Uterus (tissue), 4 donors: ENCODE measurements at places on chromosomes 7 and 10. TPM values are rescaled to one million over a fixed set of nuclear protein-coding genes. Genes with fewer than 3 reads are reported as not detected.

The MPLKIP gene
- 26.3 TPM for total RNA-seq

- H3K4me1 ChIP-seq: no peaks in the 10 kb centered on the region
- no peak overlapping the region for H3K4me3 ChIP-seq
- no peak for DNase-seq
- no peaks in the 10 kb centered on the region for H3K27me3 ChIP-seq
- no peak overlapping the region for H3K27ac ChIP-seq
These were observed 19.3 kb upstream of the ERCC6 start for GRCh38 chr10:49558190-49558589.

GRCh38 chr7:94449151-94449725, 54.5 kb downstream of the COL1A2 start:
- no peak for DNase-seq
- no peaks in the 10 kb centered on the region for H3K36me3 ChIP-seq
- H3K4me1 ChIP-seq: no peaks in the 10 kb centered on the region
- H3K4me3 ChIP-seq: no peak overlapping the region
- no peaks in the 10 kb centered on the region for H3K27me3 ChIP-seq
- H3K27ac ChIP-seq: no peak overlapping the region

DNA sequence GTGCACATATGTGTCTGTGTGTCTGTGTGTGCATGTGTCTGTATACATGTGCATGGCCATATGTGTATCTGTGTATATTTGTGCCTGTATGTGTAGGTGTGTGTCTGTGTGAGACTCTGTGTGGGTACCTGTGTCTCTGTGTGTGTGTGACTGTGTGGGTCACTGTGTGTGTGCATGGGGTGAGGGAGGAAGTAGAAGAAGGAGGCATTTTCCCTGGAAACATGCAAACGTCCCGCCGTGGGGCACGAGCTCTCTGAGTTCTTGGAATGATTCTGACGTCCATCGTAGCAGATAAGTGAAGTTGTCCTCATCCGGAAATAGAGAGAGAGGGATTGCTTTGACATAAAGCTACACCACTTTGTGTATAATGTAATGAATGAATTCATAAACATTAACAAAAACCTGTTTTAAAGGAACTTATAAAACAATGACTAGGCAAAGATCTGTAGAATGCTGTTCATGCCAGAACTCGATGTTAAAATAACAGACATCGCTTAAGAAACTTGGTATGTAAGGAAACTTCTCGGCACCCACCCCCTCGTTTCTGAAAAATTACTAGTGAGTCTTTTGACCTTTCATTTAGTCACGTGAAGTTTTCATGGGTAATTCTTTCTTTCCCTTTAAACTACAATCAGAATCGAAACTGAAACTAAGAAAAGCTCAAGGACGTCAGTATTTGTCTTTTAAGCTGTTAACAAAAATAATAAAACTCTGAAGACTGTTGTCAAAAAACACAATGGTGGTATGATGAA, 43.6 kb upstream of the KLF6 start:
- H3K4me3 ChIP-seq: peak overlapping the region; percentile 36
- no peaks in the 10 kb centered on the region for H3K27me3 ChIP-seq
- peak overlapping the region; percentile 87 for H3K27ac ChIP-seq
- DNase-seq: peak; percentile 47

- no peaks in the 10 kb centered on the region for H3K27me3 ChIP-seq
- H3K27ac ChIP-seq: no peak overlapping the region
- no peaks in the 10 kb centered on the region for H3K4me1 ChIP-seq
- H3K4me3 ChIP-seq: no peak overlapping the region
- DNase-seq: no peak
These were observed 148.8 kb downstream of the HIBADH start for GRCh38 chr7:27513885-27514284.

- H3K4me3 ChIP-seq: no peak overlapping the region
- H3K4me1 ChIP-seq: no peaks in the 10 kb centered on the region
- no peaks in the 10 kb centered on the region for H3K36me3 ChIP-seq
These were observed 51.6 kb downstream of the HIBADH start for GRCh38 chr7:27611059-27611458.

GRCh38 chr10:77631241-77631640, 6.4 kb downstream of the KCNMA1 start:
- no peak overlapping the region for H3K4me3 ChIP-seq
- H3K27ac ChIP-seq: peak overlapping the region; percentile 93
- no peaks in the 10 kb centered on the region for H3K36me3 ChIP-seq

DNA sequence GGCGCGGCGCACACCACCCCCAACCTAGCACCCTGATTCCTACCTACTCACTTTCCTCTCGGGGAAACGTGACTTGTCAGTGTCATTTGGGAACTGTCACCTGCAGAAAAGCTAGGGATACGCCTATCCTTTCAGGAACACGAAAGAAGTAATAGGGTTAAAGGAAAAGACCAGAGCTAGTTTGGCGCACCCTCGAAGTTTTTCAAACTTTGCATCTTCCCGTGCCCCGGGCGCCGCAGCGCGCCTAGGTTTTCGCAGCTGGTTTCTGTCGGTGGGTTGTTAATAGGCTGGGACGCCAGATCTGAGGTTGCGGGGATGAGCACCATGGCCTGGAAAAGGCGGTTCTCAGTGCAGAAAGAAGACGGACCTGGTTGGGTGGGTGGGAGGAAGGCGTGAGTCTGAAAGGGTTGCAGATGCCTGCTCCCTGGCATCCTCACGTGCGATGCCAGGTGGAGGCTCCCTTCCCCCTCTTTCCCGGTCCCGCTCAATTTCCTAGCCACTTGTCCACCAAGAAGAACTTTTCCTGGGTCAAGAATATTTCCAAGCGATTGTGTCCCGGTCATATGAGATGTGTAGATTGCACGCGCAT, 568 bp upstream of the MEOX2 start:
- peak overlapping the region; percentile 45 for H3K4me3 ChIP-seq
- no peaks in the 10 kb centered on the region for H3K36me3 ChIP-seq

The DKK1 gene
- total RNA-seq: 4.1 TPM

DNA sequence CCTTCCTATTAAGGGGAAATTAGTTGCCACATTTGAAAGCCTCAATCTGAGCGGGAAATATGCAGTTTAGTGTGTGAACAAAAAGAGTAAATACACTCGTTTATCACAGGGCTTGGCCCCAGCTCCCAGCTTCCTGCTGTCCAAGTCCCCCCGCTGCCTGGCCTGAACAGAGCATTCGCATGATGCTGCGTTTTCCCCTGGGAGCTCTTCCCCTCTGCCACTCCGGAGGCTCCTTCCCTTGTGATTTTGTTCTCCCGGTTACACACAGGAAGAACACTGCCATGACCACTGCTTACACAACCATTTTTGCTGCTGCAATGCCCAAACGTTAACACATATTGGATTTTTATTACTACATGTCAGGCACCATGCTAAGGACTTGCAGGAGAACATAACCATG, 120.7 kb upstream of the ADARB2 start:
- H3K4me1 ChIP-seq: no peaks in the 10 kb centered on the region
- H3K4me3 ChIP-seq: no peak overlapping the region
- no peak overlapping the region for H3K27ac ChIP-seq
- H3K27me3 ChIP-seq: no peaks in the 10 kb centered on the region
- no peak for DNase-seq

The FLNC gene
- 16.5 TPM for total RNA-seq

- H3K36me3 ChIP-seq: no peaks in the 10 kb centered on the region
- no peak for DNase-seq
- H3K27ac ChIP-seq: no peak overlapping the region
- H3K4me1 ChIP-seq: peaks cover 8% of the 10 kb centered on the region
- no peaks in the 10 kb centered on the region for H3K27me3 ChIP-seq
- H3K4me3 ChIP-seq: no peak overlapping the region
These were observed 84.3 kb upstream of the RHEB start for GRCh38 chr7:151603951-151604350.

- no peak overlapping the region for H3K4me3 ChIP-seq
- H3K27me3 ChIP-seq: no peaks in the 10 kb centered on the region
- no peak for DNase-seq
- no peaks in the 10 kb centered on the region for H3K36me3 ChIP-seq
These were observed 110.8 kb upstream of the LRGUK start for GRCh38 chr7:134016223-134016941.

The CELF2 gene
- total RNA-seq: 38.6 TPM

DNA sequence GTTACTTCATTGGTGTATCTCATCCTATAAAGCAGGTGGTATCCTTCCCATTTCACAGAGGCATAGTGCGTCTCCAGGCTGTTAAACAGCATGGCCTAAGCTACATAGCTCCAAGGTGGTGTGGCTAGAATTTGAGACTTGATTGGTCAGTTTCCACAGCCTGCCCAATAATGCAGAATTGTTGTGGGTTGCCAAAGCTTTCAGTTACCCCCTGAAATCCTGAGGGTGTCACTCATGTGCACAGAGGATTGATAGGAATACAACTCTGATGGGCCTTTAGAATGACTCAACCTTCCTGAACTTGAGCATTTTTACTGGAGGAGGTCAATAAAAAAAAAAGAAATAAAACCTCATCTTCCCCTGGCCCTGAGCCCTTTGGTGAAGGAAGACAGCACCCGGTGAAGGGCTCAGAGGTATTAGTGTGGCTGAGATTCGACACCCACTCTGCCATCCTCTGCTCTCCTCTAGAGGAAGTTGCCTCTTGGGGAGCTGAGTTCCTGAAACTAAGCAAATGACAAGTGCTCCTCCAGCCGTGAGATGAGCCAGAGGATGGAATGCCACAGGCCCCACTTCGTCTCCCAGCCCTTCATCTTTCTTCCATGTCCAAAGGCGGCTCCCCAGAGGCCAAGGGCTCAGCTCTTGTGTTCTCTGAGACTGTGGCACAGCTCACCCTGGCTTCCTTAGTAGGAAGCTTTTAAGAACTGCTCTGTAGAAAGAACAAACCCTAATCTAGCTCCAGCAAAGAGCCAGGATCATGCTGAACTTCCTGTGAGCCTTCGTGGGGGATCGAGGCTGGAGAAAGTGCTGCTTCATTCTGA, 1.0 kb downstream of the ACSL5 start:
- peak overlapping the region; percentile 69 for H3K27ac ChIP-seq
- no peak overlapping the region for H3K4me3 ChIP-seq
- no peaks in the 10 kb centered on the region for H3K4me1 ChIP-seq
- H3K36me3 ChIP-seq: no peaks in the 10 kb centered on the region

DNA sequence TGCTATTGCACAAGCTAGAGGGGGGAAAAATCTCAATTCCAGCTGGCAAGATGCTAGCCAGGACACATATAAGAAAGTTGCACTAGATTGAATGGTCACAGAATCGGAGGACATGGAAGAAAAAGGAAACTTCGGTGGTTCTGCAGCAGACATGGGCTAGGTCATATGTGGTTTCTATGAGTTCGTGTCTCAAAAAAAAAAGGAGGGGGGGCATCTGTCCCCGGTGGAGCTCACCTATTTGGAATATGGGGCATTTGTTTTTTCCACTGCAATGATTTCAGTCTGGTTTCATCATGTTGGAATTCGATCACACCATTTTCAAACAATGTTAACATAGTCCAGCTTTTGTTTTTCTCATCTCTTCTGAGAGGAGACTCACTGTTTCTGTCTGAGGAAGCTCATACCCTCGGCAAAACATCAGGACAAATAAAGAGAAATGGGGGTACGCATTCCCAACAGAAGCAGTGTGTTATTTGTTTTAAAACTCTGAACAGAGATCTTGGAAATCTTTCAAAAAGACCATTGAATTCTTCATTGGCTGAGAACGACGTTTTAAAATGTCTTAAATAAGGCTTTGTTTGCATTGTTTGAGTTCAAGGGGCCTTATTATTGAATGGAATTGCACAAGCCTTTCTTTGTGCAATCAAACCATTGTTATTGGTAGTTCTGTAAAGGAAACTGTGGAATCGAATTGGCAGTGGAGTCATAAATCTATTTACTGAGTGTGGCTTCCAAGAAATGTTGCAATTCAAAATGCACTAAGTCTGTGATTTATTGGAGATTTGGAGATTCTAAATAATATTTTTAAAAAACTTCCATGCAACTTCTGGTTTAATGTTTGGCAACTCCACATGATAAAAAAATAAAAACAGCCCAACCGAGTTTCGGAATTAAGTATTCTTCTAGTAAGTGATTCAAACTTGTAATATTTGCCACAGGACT, 173.2 kb downstream of the RTKN2 start:
- no peaks in the 10 kb centered on the region for H3K27me3 ChIP-seq
- H3K4me1 ChIP-seq: peaks cover 11% of the 10 kb centered on the region
- H3K27ac ChIP-seq: peak overlapping the region; percentile 75
- no peak overlapping the region for H3K4me3 ChIP-seq
- no peaks in the 10 kb centered on the region for H3K36me3 ChIP-seq
- no peak for DNase-seq

The ZNF425 gene
- total RNA-seq: 0.77 TPM

The PNLIPRP3 gene
- total RNA-seq: not detected

The SLC18A3 gene
- total RNA-seq: not detected

The ZPBP gene
- total RNA-seq: not detected

- H3K36me3 ChIP-seq: no peaks in the 10 kb centered on the region
- no peak for DNase-seq
- H3K4me3 ChIP-seq: no peak overlapping the region
- H3K27ac ChIP-seq: no peak overlapping the region
These were observed 236.9 kb downstream of the SLC25A13 start for GRCh38 chr7:96084881-96085553.

DNA sequence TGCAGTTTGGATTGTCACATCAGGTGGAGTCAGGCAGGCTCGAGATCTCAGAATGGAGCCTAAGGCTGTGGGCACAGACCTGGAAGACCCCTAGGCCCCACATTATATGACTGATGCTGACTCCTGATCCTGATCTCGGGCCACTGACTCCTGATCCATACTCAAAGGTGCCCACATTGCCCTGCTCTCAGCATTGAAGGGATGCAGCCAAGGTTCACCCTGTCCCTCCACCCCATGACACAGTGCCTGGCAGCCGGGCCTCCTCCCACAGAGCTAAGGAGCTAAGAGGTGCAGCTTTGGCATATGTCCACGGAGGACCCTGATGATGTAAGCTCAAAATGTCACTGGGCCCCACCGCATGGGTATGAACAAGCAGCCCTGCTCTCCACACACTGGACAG, 36.6 kb downstream of the TCERG1L start:
- no peak overlapping the region for H3K27ac ChIP-seq
- H3K27me3 ChIP-seq: no peaks in the 10 kb centered on the region
- no peaks in the 10 kb centered on the region for H3K36me3 ChIP-seq
- DNase-seq: no peak
- no peaks in the 10 kb centered on the region for H3K4me1 ChIP-seq

DNA sequence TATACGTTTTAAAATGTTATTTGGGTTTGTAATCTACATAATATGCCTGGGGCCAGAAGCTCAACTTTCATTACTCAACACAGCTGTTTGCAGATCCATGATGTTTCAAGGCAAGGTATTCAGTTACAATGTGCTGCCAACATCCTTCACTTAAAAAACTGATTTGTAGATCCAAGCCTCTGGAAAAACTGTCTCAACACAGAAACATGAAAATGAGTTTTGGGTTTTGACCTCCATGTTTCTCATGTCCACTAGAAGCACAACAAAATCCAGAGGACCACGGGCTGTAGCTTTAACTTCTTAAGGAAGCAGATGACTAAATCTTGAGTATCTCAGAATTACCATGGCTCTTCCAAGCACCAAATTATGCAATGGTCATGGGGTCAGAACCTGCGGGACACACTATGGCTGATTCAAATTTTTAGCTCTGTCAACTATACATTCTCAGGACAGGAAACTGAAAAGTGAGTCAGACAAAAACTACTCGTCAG, 247.1 kb upstream of the GRB10 start:
- H3K27ac ChIP-seq: no peak overlapping the region
- no peaks in the 10 kb centered on the region for H3K4me1 ChIP-seq
- no peak overlapping the region for H3K4me3 ChIP-seq
- H3K36me3 ChIP-seq: no peaks in the 10 kb centered on the region
- no peak for DNase-seq
